ENCODE measurements at places on chromosomes 5 and 9.
A peak's percentile ranks its signal among the peaks of the same experiment; 100 is the strongest.

DNA sequence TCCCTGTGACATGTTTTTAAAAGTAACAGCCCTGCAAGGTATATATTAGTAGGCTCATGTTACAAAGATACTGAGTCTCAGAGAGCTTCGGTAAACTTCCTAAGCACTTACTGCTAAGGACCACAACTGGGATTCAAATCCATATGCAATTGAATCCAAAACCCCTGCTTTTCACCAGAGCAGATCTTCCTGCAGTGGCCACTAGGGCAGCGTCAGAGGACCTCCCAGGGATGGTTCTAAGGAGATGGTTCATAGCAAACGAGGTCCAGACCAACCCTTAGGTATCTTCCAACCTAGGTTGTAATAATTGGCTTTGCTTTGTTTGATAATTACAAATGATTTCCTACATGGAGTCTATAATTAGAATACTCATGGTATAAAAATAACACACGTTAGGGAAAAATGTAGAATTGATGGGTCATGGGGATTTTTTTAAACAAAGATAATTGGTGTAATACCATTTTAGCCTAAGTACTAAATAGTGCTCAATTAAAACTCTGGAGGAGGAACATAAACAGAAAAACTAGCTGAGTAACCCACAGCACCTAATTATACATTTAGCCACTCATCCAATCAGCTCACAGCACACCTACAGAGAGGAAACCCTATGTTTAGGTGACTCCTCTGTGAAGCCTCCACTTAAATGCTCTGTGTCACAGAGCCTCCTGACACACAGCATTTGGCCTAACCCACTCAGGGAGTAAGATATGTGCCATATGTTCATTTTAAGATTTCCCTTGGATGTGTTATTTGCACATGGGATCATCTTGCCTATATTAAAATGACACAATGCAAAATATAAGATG lies 10.0 kb upstream of the CAST start:
- no peak for DNase-seq

DNA sequence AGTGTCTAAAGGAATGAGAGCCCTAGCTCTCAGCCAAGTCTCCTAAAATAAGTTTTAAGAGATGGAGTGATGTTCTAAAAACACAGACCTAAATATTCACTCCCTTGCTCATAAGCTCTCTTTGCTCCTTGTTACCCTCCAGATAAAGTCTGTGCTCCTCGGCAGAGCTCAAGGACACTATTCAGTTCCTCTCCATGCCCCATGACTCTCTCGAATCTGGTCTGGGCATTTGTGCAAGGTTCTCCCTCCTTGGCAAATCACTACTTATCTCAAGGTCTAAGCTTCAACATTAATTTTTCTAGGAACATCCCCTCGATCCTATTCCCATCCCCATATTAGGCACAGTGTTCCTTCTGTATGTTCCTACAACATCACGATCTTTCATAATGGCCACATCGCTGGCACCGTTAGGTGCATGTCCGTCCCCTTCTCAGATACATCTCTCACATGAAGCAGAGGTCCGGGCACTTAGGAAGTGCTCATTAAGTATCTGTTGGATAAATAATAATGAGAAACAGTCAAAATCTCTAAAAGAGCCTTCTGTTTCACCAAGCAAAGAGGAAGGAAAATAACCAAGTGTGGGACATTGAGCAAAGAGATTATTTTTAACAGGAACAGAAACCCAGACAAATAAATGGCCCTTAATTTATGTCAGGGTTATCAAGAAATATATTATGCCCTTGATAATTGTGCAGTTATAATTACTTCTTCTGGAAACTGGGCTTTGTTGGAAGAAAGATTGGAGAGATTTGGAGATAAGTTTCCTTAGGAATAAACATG lies 85.9 kb upstream of the HTR4 start:
- no peak for DNase-seq

DNA sequence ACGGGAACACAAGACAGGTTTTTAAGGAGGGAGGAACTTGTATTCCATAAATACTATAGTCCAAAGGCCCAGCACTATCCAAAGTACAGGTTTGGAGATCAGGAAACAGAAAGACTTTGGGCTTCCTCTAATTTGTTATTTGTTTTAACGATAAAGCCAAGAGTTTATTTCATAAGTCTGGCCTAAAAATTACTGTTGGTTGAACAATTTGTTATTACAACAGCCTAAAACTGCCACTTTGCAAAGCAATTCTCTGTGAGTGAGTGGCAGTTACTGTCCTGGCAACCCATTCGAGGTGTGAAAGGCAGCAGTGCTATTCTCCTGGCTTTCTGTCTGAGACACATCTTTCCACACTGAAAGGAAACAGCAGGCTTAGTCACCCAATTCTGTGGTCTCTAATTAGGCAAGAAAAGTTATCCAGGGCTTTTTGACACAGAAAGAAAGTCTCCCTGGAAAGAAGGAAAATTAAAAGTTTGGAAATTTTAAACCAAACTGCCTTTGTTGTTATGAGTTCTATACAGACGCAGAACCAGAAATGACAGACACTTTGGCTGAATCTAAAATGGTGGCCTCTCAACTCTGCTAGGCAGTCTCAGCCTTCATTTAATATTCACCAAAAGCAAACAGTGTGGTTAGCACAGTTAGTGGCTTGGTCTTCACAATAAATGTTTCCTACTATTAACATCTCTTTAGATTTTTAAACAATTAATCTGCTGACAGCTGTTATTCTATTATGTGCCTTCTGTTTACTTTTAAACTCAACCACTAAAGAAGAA lies 33.9 kb downstream of the PSMB7 start:
- DNase-seq = no peak

DNA sequence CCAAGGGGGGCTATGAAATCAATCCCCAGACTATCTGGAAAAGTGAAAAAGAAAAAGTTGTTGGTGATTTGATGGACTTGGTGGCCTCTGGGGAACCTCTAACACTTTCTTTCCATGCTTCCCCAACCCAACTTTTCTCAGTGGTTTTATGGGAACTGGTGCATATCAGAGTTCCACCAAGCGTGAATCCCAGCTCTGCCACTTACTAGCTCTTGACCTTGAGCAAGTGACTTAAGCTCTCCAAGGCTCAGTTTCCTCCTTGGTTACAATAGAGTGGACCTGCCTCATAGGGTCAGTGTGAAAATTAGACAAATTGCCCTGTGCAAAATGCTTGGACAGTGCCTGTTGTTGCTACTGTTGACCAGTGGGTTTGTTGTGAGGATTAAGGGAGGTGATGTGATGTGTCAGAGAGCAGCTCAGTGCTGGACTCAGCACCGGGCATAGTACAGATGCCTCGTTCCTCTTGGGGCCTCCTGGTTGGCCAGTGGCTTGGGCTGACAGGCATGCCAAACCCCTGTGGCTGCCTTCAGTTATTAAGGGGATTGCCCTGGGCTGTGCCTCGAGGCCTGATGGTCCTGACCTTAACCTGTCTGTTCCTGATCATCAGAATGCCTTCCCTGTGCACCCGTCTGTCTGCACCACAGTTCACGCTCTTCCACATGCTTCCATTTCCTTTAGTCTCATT lies 49.3 kb downstream of the COL15A1 start:
- DNase-seq = no peak

- no peak for DNase-seq
Measured at GRCh38 chr9:5622016-5622415, 6.9 kb upstream of the RIC1 start.

- no peak for DNase-seq
Measured at GRCh38 chr9:79684711-79685575, 113.2 kb downstream of the TLE4 start.

- DNase-seq = peak; percentile 40
Measured at GRCh38 chr9:128689820-128690683, 1.0 kb downstream of the SET start.

- no peak for DNase-seq
Measured at GRCh38 chr9:109880276-109881169, 100.5 kb downstream of the PALM2AKAP2 start.

Data from uterus (tissue), 4 donors.